ENCODE measurements at places on chromosomes 16 and 17. TPM values are rescaled to one million over a fixed set of nuclear protein-coding genes. Genes with fewer than 3 reads are reported as not detected.

The KRTAP4-3 gene
- not detected for total RNA-seq

The KRT24 gene
- total RNA-seq: not detected

The ARHGDIG gene
- not detected for total RNA-seq

The LITAFD gene
- not detected for total RNA-seq

The ADAD2 gene
- not detected for total RNA-seq

The CACNG5 gene
- total RNA-seq: not detected

The MEOX1 gene
- 1.3 TPM for total RNA-seq

The TVP23C gene
- total RNA-seq: 18.9 TPM

The RNF43 gene
- 0.52 TPM for total RNA-seq

The MT2A gene
- 125 TPM for total RNA-seq

The CDR2L gene
- total RNA-seq: 0.47 TPM

The TMC7 gene
- total RNA-seq: not detected

The FSCN2 gene
- total RNA-seq: 0.41 TPM

The HOXB9 gene
- 19.6 TPM for total RNA-seq

The TAOK1 gene
- total RNA-seq: 58.7 TPM

The CCDC137 gene
- total RNA-seq: 42.3 TPM

The KCNJ2 gene
- not detected for total RNA-seq

All from activated CD8-positive, alpha-beta memory T cell treated with anti-CD3 and anti-CD28 coated beads, Interleukin-2, amount 10 ng/mL, durations not matched to agents 7 days and 5 days (primary cell).